ENCODE measurements at places on chromosomes 7 and 10.
A peak's percentile ranks its signal among the peaks of the same experiment; 100 is the strongest.

DNA sequence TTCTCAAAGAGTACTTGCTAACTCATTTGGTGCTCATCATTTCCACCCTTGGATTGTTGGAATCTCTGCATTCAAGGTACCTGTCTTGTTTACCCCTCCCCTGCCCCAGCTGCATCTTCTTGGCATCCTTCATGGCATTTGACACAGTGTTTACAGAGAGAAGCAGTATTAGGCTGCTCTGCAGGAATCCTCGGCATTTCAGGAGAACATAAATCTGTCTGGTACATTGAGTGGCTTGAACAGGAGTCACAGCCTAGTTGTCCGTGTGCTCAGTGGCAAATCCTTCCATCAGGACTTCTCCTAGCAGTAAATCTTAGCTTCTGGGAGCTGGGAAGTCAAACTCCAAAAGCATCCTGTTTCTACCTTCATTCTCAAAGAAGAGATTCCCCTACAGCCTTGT lies 136.8 kb upstream of the YAE1 start:
- DNase-seq = no peak

DNA sequence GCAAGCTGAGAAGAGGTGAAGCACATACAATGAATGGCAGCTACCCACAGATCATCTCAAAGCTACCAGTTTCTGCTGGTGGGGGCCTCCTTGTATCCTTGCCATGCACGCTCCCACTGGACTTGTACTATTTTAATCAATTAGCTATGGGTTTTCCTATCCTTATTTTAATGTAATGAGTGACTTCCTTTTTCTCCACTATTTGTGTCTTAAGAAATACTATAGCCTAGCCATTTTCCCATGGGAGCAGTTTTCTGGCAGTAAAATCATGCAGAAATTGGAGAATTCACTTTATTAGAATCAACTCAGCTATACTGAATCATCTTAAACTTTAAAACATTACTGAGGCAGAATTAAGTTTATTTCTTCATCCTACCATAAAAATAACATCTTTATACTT lies 73.5 kb downstream of the CTNNA3 start:
- DNase-seq = no peak

DNA sequence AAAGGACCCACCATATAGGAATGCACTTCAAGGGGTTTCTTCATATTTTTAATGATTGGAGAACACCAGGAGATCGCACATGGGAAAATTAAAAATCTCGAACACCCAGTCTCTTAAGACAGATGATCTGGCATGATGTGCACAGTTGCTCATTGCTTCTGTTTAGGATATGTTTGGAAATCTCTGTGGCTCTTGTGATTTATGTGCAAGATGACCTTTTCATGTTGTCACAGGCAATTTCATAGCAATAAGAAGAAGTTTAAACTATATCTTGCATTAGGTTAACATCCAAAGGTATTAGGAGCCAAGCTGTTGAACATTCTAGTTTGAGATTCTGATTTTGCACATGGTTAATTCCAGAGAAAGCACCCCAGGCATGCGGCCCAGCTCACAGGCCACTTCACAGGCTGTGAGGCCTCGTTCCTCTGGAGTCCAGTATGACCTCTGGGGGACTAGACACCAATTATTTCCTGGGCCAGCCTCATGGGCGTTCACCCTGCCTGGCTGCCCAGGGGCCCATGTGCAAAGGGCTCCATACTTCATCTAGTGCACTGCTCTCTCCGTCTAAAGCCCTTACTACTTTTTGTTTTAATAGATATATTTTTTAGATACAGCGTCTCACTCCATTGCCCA lies 28.4 kb downstream of the CAMK1D start:
- DNase-seq = no peak

DNA sequence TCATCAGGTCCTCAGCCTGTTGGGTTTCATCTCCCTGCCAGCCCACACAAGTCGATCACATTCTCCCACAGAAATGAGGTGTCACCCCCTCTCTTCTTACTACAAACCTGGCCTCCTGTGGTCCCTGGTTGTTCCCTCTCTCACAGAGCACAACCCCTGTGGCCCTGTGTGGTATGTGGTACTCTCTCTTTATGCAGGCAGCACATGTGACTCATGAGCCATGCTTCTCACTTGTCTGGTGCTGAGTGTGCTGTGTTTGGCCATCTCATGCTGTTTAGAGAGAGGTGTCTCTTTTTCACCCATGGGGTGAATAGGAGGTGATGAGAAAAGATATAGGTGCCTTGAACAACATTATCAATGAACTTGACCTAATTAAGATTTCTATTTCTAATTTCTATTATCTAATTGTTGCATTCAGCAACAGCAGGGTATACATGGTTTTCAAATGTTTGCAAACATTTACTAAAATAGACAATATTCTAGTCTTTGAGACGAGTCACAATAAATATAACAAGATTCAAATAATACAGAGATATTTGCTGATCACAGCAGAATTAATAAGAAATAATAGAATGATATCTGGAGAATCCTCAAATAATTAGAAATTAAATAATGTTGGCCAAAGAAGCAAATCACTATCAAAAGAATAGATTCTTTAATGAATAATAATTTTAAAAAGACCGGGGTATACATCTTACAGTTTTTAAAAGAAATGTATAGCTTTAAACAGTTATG lies 633.8 kb upstream of the IGFBP3 start:
- peak; percentile 35 for DNase-seq

DNA sequence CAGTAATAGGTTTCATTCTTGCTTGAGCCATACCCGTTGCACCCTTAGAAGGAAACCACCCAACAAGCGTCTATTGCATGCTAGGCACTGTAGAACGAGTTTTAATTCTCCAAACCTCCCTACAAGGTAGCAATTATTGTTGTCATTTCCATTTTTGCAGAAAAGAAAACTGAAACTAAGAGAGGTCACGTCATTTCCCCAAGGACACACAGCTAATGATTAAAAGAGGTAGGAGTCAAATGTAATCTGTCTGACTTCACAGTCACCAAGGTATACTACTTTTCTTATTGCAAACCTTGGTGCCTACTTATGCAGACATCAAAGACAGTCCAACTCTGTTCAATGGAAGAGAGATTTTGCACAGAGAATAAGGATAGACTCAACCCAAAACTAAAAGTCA lies 49.1 kb upstream of the C1QL3 start:
- DNase-seq = no peak

- peak; percentile 73 for DNase-seq
Observed at GRCh38 chr7:106767498-106768323, 97.4 kb upstream of the PIK3CG start.

DNA sequence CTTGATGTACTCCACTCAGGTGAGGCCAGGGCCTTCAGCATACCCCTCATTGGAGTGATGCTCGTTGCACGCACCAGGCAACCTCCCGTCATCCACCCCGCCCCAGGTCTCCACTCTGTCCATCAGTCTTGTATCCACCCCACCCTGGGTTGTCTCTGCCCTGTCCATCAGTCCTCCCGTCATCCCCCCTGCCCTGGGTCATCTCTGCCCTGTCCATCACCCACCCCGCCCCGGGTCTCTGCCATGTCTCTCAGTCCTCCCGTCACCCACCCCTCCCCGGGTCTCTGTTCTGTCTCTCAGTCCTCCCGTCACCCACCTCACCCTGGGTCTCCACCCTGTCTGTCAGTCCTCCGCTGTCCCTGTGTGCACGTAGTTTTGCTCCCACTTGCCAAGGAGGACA lies 59.9 kb downstream of the WDR37 start:
- DNase-seq = no peak

DNA sequence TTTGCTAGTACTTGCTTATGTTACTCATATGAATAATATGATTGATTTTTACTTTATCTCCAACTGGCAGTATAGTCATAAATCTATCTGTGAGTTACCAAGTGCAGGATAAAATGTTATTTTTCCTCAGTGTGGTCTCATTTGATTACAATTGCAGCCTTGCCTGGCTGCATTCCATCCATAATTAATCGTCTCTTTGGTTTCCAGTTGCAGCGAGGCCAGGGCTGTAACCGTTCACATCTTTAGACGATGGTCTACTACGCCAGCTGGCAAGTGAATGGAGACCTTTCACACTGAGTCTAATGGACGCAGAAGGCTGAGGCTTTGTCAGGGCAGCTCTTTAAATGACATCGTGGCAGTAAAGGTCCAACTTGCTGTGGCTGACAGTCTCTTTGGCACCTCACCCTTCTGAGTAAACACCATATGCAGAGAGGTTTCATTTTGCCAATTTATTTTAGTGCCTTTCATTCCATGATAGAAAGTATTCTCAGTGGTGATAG lies 84.0 kb downstream of the ARL4A start:
- peak; percentile 88 for DNase-seq

- no peak for DNase-seq
Observed at GRCh38 chr7:84336766-84337165, 142.2 kb upstream of the SEMA3A start.

- no peak for DNase-seq
Observed at GRCh38 chr10:47036771-47037170, 125.5 kb downstream of the PTPN20 start.

DNA sequence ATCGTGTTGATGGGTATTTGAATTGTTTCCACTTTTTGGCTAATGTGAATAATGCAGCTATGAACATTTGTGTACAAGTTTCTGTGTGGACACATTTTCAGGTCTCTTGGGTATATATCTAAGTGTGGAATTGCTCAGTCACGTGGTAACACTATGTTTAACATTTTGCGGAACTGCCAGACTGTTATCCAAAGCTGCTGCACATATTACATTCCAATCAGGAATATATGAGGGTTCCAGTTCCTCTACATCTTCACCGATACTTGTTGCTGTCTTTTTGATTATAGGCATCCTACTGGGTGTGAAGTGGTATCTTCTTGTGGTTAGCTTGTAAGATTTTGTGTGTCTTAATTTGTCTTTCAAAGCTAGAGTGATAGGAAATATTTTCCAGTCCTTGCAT lies 6.8 kb downstream of the PTPN12 start:
- no peak for DNase-seq

GRCh38 chr10:132418527-132419416 lies 21.8 kb downstream of the PWWP2B start:
- peak; percentile 41 for DNase-seq

- no peak for DNase-seq
Observed at GRCh38 chr7:158419238-158419785, 168.3 kb downstream of the PTPRN2 start.
